ENCODE measurements at places on chromosomes 1 and 21. TPM values are rescaled to one million over a fixed set of nuclear protein-coding genes. Genes with fewer than 3 reads are reported as not detected.

Gene LHX4
- 0.27 TPM for total RNA-seq

Gene MROH7
- total RNA-seq: not detected

Gene MNDA
- total RNA-seq: not detected

Gene ST6GALNAC3
- total RNA-seq: 0.77 TPM

Gene AADACL4
- not detected for total RNA-seq

Gene PTAFR
- 0.09 TPM for total RNA-seq

Gene OR2L3
- not detected for total RNA-seq

Gene AADACL3
- not detected for total RNA-seq

Gene COA6
- 93.5 TPM for total RNA-seq

Gene PTPN14
- 13.6 TPM for total RNA-seq

Gene ADAMTS5
- total RNA-seq: not detected

Gene STIL
- 10.6 TPM for total RNA-seq

Gene MFSD2A
- 6.9 TPM for total RNA-seq

Gene SARS1
- 87.3 TPM for total RNA-seq

Gene URB1
- total RNA-seq: 12.1 TPM

Gene GJA8
- total RNA-seq: not detected

Gene USH2A
- not detected for total RNA-seq

Gene HEATR1
- total RNA-seq: 21.8 TPM

Gene TMED5
- 29.0 TPM for total RNA-seq

Gene MORC3
- total RNA-seq: 5.8 TPM

Gene MYBPH
- not detected for total RNA-seq

Gene YOD1
- 8.0 TPM for total RNA-seq

Gene TMEM183A
- total RNA-seq: 42.6 TPM

Gene SPRR1B
- total RNA-seq: not detected

Gene PAQR7
- total RNA-seq: 7.7 TPM

Gene PAX7
- 0.74 TPM for total RNA-seq
